AG04450 (cell line): ENCODE measurements at places on chromosomes 7 and 10.
A peak's percentile ranks its signal among the peaks of the same experiment; 100 is the strongest.

- DNase-seq = no peak
These were observed 25.6 kb downstream of the STYXL1 start for GRCh38 chr7:76022026-76022780.

DNA sequence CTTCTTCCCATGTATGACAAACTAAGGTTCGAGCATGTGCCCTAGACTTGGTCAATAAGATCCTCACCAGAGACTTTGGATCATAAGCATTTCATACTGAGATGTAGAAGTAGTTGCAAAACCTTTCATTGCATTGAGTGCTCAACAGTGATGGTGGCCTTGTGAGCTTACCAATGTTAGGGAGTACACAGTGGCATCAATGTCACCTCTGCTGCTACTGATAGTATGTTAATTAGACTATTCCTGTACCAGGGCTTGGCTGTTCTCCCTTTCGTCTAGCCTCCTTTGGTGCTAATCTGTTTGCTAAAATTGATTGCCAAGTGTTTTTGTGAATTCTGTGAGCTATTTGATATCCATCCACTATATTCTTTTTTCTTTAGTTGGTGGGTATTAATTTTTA is 264.5 kb upstream of the SEMA3C start:
- DNase-seq = no peak

DNA sequence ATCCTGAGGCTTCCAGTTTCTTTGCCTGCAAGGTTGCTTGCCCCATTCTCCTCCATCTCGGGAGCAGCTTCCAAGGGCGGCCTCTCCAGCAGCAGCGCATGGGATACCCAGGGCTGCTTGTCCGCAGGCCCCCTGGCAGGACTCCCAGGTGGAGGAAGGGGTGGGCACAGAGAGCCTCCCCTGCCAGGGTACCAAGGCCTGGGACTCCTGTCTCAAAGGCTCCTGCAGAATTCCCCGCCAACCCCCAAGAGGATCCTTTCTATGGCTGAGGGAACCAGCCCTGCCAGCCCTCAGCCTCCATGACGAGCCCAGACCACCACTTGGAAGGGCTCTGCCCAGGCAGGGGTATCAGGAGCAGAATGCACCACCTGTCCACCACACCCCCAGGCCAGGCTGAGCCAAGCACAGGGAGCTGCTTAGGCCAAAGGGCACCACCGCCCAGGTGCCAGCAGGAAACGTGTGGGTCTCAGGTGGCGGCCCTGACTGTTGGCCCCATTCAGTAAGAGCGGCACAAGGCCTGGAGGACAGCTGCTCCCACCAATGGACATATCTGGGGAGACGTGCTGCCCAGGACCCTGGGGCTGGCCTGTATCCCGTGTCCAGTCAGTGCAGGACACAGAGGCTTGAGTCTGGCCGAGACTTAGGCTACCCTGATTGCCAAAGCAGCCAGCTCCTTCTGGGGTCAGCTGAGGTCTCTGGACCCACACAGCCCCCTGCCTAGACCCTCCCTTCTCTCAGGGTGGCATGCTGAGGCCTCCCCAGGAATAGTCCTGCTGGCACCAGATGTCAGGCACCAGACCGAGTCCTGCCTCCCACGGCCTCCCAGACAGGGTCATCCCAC is 33.8 kb upstream of the INPP5A start:
- no peak for DNase-seq

GRCh38 chr10:132986576-132986975 is 44.2 kb upstream of the CFAP46 start:
- no peak for DNase-seq

GRCh38 chr10:120794390-120794789 is 56.8 kb upstream of the WDR11 start:
- DNase-seq = no peak

DNA sequence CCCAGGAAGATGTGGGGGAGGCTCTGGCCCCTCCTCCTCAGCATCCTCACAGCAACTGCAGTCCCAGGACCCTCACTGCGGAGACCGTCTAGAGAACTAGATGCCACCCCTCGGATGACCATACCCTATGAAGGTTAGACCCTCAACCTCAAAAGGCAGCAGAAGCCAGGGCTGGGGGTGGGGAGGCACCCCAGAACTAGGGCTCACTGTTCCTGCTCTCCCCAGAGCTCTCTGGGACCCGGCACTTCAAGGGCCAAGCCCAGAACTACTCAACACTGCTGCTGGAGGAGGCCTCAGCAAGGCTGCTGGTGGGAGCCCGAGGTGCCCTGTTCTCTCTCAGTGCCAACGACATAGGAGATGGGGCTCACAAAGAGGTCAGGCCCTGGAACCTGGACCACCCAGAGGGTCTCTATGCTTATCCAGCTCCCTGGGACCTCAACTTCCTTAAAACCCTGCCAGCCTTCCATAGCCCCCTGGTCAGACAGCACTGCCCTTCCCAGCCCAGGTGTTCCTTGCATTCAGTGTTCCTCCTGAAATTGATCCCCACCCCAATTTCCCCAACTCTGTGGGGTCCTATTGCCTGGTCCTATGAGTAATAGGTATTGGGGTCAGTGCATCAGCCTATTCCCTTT is 3.7 kb downstream of the SEMA4G start:
- DNase-seq = no peak

DNA sequence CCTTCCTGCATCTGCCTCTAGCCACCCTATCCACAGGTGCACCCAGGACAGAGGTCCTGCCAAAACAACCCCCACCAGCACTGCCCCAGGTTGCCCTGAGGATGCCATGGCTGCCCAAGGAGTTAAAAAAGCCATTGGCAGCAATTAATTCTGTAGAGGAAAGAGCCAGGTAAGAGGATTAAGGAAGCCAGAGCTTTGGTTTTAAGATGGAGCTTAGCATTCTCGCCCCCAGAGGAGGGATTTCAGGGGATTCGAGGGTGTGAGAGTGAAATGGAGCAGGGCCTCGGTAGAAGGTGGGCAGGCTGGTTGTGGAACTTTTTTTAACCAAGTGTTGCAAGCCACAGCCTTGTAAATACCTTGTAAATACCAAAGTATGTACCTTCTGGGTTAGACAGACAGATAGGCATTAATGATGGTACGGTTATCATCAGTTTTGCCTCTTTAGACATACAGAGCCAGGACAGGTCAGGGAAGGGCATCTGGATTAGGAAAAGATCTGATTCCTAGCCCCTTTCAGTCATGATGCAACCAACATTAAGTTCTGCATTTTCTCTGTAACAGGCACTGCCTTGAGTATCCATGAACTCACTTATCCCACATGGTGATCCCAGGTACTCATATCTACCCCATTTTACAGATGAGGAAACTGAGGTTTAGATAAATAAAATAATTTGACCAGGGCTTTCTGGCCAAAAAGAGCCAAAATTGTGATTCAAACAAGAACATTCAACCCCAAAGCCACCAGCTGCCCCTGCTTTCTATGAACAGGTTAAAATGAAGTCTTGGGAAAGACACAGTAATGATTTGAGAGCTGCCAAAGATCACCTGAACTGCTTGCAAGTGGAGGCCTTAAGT is 120.7 kb upstream of the PPIF start:
- DNase-seq = no peak

- peak; percentile 16 for DNase-seq
These were observed 82.9 kb upstream of the OGDHL start for GRCh38 chr10:49844775-49845595.

DNA sequence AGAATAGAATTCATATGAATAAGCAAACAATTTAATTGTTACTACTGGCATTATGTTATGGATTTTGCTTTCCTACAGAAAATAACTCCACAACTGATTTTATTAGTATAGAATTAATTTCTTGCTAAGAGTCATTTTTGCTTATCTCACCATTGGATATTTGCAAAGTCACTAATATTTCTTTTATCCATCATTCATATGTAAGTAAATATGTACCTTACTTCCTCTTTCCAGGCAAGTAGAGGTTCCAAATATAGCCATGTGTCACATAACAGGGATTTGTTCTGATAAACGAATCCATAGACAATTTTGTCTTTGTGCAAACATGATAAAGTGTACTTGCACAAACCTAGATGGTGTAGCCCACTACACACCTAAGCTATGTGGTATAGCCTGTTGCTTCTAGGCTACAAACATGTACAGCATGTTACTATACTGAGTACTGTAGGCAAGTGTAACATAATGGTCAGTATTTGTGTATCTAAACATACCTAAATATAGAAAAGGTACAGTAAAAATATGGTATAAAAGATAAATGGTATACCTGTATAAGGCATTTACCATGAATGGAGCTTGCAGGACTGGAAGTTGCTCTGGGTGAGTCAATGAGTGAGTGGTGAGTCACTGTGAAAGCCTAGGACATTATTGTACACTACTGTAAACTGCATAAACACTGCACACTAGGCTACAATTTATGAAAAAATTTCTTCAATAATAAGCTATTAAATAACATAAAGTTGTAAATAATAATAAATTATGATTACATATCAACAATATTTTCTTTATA is 18.3 kb downstream of the KLLN start:
- DNase-seq = no peak
